Stimulated activated CD4-positive, alpha-beta T cell treated with anti-CD3 and anti-CD28 coated beads, Interleukin-1b, Interleukin-23, amount 100 ng/mL, for 48 hours (primary cell): ENCODE measurements at places on chromosomes 12 and 14.

- DNase-seq, result peak; percentile 68
These were observed 37.1 kb upstream of the LMNTD1 start for GRCh38 chr12:25590011-25590721.

GRCh38 chr14:101065246-101065645, 161.7 kb upstream of the RTL1 start:
- DNase-seq, result no peak

DNA sequence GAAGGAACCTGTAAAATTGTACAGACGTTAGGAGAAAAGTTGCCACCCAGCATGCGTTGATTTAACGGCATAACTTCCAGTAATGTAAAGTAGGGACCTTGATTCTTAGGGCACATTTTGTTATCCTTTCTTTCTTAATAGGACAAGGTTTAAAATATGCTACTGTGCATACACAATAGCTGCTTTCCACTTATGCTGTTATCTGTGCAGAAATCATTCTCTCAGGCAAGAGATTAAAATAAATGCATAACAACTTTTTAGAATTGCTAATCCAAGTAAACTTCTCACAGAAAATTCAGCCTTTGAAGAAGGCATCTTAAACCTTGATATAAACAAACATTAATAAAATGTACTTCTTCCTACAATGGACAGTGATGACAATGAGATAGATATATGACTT, 16.0 kb upstream of the PTCSC3 start:
- DNase-seq, result no peak

GRCh38 chr12:76595056-76595455, 35.5 kb upstream of the OSBPL8 start:
- no peak for DNase-seq

DNA sequence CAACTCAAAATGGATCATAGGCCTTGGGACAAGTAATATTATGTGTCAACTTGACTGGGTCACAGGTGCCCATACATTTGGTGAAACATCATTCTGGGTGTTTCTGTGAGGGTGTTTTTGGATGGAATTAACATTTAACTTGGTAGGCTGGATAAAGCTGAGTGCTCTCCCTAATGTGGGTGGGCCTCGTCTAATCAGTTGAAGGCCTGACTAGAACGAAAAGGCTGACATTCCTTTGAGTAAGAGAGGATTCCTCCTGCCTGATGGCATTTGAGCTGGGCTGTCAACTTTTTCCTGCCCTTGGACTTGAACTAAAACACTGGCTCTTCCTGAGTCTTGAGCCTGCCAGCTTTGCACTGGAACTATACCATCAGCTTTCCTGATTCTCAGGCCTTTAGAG, 93.4 kb upstream of the ESRRB start:
- no peak for DNase-seq

DNA sequence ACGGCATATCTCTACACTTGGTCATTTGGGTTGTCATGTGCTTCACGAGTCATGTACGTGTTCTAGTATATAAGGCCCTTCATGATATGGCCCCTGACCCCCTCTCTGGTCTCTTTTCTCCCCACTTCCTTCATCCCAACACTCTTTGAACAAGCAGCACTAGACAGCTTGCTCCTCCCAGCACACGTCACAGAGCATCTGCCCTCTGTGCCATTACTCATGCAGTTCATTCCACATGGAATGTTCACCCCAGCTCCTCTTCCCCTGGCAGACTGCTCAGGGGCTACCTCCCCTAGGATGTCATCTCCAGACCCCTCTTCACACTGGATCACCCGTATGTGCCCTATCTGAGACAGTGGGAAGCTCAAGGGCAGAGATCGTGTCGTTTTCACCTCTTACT, 14.1 kb upstream of the LRP1-AS start:
- DNase-seq, result no peak

GRCh38 chr12:95996034-95996658, at the start of gene HAL:
HAL (minus strand) TSS chr12:95996344; CDS start chr12:95995910, 434 bp downstream.
- DNase-seq, result no peak

DNA sequence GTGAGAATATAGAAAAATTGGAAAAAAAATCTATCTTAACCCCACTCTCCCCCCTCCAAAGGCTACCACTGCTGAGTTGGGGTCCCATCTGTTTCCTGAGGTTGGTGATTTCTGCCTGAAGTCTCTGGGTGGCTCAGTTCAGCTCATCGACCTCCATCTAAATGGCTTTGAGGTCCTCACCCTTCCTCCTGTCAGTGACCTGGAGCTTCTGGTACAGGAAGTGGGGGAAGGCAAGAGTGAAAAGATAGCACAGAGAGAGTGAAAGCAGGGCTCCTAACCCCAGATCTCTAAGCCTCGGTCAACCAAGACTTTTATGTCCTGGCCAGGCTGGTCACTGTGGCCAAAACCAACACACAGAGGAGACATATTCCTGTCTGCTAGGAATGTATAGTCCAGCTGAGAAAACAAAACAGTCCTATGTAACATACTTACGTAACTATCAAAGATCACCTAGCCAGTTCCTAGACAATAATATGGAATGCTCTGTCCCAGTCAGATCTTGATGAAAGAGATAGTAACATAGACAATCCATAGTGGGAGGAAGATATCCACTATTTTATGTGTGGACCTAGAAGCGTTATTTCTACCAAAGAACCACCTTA, 12.3 kb upstream of the KRT73 start:
- DNase-seq, result no peak

DNA sequence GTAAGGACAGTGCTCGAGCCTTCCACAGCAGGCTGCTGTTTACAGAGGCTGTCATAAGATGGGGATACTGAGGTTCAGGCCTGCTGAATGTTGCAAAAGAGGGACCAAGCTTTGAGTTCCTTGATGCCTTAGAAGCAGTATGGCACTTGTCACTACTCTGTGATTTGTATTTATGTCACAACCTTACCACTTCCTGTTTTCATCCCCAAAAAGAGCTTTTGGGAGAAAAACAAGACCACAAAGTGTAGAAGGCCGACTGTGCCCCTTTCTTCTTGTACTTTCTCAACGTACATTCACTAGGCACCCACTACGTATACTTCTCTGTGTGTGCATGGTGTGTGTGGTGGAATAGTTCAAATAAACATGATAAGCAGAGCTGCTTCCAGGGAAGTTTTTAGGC, 90.1 kb downstream of the DRAM1 start:
- no peak for DNase-seq

DNA sequence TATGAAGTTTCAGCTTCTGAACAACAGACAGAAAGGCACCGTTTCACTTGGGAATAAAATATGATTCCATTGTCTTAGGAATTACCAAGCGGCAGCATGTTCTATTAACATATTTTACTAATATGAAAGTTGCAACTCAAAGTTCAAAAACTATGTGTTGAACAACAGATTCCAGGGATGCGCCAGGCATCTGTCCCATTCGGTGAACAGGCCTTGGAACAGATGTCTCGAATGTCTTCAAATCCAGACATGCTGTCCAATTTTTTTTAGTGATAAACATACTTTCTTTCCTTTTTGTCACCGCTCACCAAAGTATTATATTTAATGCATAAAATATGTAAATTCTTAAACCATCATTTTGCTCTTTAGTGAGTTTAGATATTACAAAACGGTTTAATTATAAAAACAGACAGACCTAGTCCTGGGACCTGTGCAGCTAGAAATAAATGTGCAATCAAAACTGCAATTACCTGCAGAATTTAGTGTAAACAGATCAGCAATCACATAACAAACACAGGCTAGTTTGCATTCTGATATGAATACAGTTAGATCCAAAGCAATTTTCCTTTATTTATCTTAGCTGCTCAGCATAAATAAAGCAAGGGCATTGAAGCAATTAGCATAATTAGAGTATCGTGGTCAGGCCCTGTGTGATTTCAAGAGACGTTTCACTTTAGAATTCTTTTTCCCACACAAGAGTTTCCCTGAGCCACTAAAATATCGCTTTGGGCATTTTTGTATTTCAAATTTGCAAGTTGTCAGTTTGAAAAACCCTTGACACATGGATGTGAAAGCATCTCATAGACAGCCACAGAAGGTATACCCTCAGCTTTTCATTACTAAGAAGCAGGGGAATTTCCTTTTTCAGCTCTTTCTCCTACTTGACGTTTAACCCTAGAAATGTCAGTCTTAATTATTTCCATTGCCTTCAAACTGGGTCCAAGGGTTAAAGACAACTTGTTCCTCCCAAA, 420.8 kb downstream of the EGLN3 start:
- no peak for DNase-seq

- DNase-seq, result no peak
These were observed 592.4 kb downstream of the SOX5 start for GRCh38 chr12:23356927-23357708.

- no peak for DNase-seq
These were observed 30.3 kb downstream of the EEA1 start for GRCh38 chr12:92898755-92899154.

- no peak for DNase-seq
These were observed 13.7 kb upstream of the CLEC4D start for GRCh38 chr12:8499616-8500015.

DNA sequence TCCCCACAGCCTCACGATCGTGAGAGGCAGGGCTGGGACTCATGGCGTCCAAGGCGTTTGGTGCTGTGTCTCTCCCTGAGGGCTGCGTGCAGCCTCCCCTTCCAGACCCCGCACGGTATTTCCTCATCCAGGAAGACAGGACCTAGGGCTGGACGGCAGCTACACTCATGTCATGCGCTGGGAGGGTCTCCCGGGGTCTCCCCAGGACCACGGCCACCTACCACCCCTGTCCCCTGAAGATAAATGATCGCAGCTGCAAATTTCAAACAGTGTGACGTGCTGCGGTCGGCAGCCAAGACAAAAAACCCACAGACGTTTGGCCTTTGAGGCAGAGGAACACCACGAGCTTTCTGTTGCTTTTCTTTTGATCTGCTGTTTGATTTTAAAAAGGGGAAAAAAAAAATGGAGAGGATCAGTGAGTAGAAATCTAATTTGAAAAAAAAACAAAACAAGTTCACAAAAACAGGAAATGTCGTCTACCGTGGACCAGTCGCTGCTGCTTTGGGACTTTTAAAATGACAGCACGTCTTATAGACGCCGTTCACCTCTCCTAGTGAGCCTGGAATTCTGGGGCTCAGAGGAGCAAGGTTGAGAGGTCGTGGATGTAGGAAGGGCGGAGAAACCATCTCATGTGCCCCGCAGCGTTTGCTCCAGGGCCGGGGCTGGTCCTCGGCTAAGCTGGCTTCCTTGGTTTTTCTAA, 237.6 kb downstream of the SLC41A2 start:
- peak; percentile 50 for DNase-seq

- no peak for DNase-seq
These were observed 360.4 kb upstream of the FOXG1 start for GRCh38 chr14:28406196-28406595.

DNA sequence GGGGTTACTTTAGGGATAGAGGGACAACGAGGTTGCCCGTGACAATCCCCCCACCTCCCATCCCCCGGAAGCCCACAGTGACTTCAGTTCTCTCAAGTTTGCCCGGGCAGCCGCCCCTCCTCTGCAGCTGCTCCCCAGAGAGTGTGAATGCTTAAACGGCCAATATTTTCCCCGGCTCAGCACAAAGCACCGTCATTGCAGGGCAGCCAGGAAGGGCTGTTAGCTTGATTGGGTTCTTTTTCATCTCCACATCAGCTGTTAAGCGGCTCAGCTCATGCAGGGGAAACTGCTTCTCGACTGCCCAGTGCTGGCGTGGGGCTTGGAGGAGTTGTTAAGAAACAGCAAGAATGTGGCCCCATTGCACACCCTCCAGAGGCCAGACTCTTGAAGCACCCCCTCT, 120.5 kb upstream of the NCOR2 start:
- no peak for DNase-seq

GRCh38 chr14:77276295-77276935, 5.4 kb upstream of the NGB start:
- DNase-seq, result no peak

DNA sequence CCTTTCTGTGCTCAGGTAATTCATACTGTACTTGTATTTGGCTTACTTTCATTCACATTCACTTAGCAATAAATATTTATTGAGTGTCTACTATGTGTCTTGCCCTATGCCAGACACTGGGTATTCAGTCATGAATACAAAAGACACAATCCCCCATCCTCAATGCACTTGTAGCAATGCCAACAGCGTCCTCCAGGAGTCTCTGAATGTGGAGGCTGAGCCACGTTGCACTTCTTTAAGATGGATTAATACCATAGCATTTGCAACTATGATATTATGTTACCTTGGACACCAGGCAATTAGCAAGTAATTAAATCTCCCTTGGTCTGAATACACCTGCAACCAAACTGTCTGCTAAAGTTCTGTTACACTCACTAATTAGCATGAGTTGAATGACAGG, 58.8 kb downstream of the OTX2 start:
- no peak for DNase-seq

DNA sequence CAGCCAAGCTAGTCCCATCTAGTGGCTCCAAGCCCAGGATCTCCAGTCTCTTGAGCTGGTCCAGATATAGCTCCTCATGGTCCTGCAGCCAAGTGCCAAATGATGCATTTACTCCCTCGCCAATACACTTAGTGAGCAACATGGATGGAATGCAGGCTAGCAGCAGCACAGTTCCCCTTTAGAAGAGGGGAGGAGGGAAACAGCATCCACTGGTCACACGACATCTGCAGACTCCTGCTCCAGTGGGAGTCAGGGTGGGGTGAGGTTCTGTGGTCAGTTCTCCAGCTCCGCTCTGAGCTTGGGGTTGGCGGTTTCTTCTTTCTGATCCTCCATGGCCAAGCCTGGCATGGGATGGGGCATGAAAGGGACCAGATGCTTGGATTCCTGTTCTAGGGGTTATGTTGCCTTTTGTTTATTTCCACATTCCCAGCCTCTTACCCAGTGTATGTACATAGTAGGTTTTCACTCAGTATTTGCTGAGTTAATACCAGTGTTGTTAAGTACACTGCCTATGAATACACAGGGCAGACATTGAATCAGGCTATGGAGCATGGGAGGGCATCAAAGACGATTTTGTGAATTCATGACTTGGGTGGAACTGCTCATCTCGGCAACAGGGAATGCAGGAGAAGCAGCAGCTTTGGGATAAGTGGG, 57.3 kb downstream of the GALNT16 start:
- no peak for DNase-seq

- no peak for DNase-seq
These were observed 2.5 kb upstream of the AMIGO2 start for GRCh38 chr12:47082283-47082682.

- DNase-seq, result no peak
These were observed 50.5 kb downstream of the TTC9 start for GRCh38 chr14:70692210-70692609.
